ENCODE measurements at places on chromosomes 12 and 14. TPM values are rescaled to one million over a fixed set of nuclear protein-coding genes. Genes with fewer than 3 reads are reported as not detected.

The PYM1 gene
- 23.3 TPM for total RNA-seq

The TMEM19 gene
- total RNA-seq, result 12.3 TPM

The GSC gene
- 0.60 TPM for total RNA-seq

The ERP27 gene
- total RNA-seq, result 14.9 TPM

The SLCO1C1 gene
- total RNA-seq, result not detected

The ANKS1B gene
- total RNA-seq, result 1.2 TPM

GRCh38 chr12:133026996-133027395 lies 10.3 kb upstream of the ZNF84 start:
- no peaks in the 10 kb centered on the region for H3K36me3 ChIP-seq
- no peak for DNase-seq
- H3K27me3 ChIP-seq, result no peaks in the 10 kb centered on the region
- H3K27ac ChIP-seq, result no peak overlapping the region
- H3K4me1 ChIP-seq, result no peaks in the 10 kb centered on the region
- no peak overlapping the region for H3K4me3 ChIP-seq

DNA sequence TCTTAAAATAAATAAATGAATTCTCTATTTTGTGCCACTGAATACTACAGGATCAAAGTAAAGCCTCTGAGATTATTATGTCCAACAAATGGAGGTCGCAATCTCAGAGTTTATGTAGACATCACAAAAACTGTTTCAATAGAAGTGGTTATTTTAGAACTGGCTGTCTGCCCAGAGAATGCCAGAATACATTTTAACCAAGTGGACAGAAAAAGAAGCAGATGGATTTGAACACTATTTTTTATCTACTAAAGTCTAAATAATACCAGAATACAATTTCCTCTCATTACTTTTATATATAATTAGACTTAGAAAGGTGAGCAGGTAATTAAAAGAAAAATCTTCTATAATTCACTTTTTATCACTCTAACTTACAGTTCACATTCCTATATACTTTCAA lies 118.3 kb downstream of the MED13L start:
- H3K4me3 ChIP-seq, result no peak overlapping the region
- H3K27ac ChIP-seq, result no peak overlapping the region
- H3K36me3 ChIP-seq, result no peaks in the 10 kb centered on the region

- no peaks in the 10 kb centered on the region for H3K27me3 ChIP-seq
- peaks cover 7% of the 10 kb centered on the region for H3K4me1 ChIP-seq
- no peaks in the 10 kb centered on the region for H3K36me3 ChIP-seq
- peak overlapping the region; percentile 32 for H3K27ac ChIP-seq
- H3K4me3 ChIP-seq, result no peak overlapping the region
Observed at GRCh38 chr12:84843593-84844144, 68.9 kb downstream of the SLC6A15 start.

- no peak overlapping the region for H3K4me3 ChIP-seq
- no peaks in the 10 kb centered on the region for H3K4me1 ChIP-seq
- DNase-seq, result no peak
- no peak overlapping the region for H3K27ac ChIP-seq
- peaks cover 4% of the 10 kb centered on the region for H3K36me3 ChIP-seq
Observed at GRCh38 chr12:14601692-14602478, 34.2 kb upstream of the PLBD1 start.

DNA sequence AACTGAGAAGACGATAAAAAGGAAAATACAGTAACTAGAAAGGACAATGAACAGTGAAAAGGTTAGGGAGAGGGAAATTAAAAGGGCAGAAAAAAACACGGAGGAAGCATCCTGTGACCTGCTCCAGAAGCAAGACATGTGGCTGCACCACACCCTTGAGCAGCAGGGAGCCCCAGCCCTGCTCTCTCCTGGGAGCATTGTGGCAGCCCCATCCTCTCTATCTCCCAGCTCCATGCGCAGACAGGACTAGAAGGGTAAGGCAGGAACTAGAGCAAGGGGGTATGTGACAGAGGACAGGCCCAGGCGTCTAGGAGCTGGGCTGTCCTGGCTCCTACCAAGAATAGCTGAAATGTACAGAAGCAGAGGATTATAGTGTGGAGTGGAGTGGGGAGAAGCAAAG lies 38.6 kb upstream of the SMUG1 start:
- H3K36me3 ChIP-seq, result peaks cover 3% of the 10 kb centered on the region
- H3K27ac ChIP-seq, result peak overlapping the region; percentile 49
- no peak for DNase-seq
- no peak overlapping the region for H3K4me3 ChIP-seq

- H3K27ac ChIP-seq, result no peak overlapping the region
- peaks cover 3% of the 10 kb centered on the region for H3K4me1 ChIP-seq
- H3K4me3 ChIP-seq, result no peak overlapping the region
- H3K27me3 ChIP-seq, result no peaks in the 10 kb centered on the region
- DNase-seq, result no peak
Observed at GRCh38 chr12:57320639-57321038, 69.7 kb upstream of the STAC3 start.

DNA sequence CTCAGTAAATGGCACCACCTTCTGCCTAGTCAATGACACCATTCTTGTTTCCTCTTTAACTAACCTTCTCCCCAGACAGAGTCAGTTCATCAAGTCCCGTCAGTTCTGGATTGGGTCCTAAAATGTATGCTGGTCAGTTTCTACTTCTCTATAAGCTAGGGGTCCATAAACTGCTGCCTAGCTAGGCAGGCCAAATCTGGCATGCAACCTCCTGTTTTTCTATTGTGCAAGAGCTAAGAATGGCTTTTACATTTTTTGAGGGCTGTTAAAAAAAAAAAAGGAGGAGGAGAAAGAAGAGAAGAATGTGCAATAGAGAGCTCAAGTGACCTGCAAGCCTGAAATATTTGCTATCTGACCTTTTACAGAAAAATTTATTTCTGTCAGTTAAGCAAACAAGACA lies 6.4 kb upstream of the TMED10 start:
- no peaks in the 10 kb centered on the region for H3K36me3 ChIP-seq
- peaks cover 12% of the 10 kb centered on the region for H3K27me3 ChIP-seq
- peaks cover 2% of the 10 kb centered on the region for H3K4me1 ChIP-seq
- DNase-seq, result no peak
- H3K4me3 ChIP-seq, result no peak overlapping the region

GRCh38 chr12:99978152-99978551 lies 6.6 kb downstream of the ANKS1B start:
- no peaks in the 10 kb centered on the region for H3K4me1 ChIP-seq
- DNase-seq, result no peak
- no peak overlapping the region for H3K27ac ChIP-seq
- H3K4me3 ChIP-seq, result no peak overlapping the region
- peaks cover 32% of the 10 kb centered on the region for H3K27me3 ChIP-seq

DNA sequence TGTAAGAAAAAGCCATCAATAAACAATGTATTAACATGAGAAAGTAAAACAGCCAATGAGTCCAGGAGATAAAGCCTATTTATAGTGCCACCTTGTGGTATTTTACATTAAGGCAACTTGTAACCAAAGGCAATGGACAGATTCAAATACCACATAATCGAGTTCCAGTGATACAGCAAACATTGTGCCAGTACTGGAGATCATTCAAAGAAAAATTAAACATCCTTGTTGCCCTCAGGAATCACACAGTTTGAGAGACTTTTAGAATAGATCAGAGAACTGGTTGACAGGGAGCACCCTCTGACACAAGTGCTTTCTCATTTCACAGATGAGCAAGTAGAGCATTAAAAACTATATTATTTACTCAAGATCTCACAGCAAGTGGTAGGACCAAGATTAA lies 98.1 kb downstream of the DDHD1 start:
- H3K4me1 ChIP-seq, result peaks cover 4% of the 10 kb centered on the region
- peaks cover 4% of the 10 kb centered on the region for H3K36me3 ChIP-seq
- no peak overlapping the region for H3K4me3 ChIP-seq
- no peaks in the 10 kb centered on the region for H3K27me3 ChIP-seq

GRCh38 chr14:22691171-22691570 lies 47.0 kb upstream of the OR6J1 start:
- peaks cover 33% of the 10 kb centered on the region for H3K27me3 ChIP-seq
- H3K4me1 ChIP-seq, result no peaks in the 10 kb centered on the region
- no peak overlapping the region for H3K4me3 ChIP-seq
- H3K27ac ChIP-seq, result no peak overlapping the region

GRCh38 chr14:61653507-61653906 lies 41.8 kb upstream of the HIF1A start:
- H3K27me3 ChIP-seq, result no peaks in the 10 kb centered on the region
- H3K27ac ChIP-seq, result peak overlapping the region; percentile 30
- H3K36me3 ChIP-seq, result no peaks in the 10 kb centered on the region
- H3K4me1 ChIP-seq, result peaks cover 23% of the 10 kb centered on the region

- DNase-seq, result no peak
- no peaks in the 10 kb centered on the region for H3K27me3 ChIP-seq
- peak overlapping the region; percentile 91 for H3K4me3 ChIP-seq
- H3K4me1 ChIP-seq, result peaks cover 63% of the 10 kb centered on the region
- peak overlapping the region; percentile 97 for H3K27ac ChIP-seq
Observed at GRCh38 chr14:73760598-73761586, 46.7 kb upstream of the PNMA1 start.

DNA sequence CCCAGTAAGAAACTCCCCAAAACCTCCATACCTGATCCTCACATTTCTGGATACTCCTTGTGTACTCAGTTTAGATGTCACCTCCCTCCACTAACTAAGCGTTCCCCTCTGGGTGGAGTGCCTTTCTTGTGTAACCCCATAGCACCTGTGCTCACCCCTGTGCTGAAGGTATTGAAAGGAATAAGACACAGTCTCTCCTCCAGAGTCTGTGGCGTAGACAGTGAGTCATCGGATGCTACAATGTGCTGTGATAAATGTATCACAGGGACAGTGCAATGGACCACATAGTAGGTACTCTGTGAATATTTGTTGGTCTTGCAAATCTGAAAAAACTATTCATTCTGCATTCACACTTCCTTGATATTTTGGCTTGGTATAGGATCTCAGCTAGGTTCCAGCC lies 30.8 kb downstream of the TSPAN9 start:
- H3K4me3 ChIP-seq, result no peak overlapping the region
- H3K4me1 ChIP-seq, result no peaks in the 10 kb centered on the region
- H3K27me3 ChIP-seq, result peaks cover 23% of the 10 kb centered on the region
- H3K36me3 ChIP-seq, result no peaks in the 10 kb centered on the region

- peak overlapping the region; percentile 97 for H3K4me3 ChIP-seq
- H3K4me1 ChIP-seq, result peaks cover 53% of the 10 kb centered on the region
- H3K27me3 ChIP-seq, result no peaks in the 10 kb centered on the region
- H3K36me3 ChIP-seq, result peaks cover 8% of the 10 kb centered on the region
Observed at GRCh38 chr14:87994974-87995373, 2.0 kb upstream of the GALC start.

DNA sequence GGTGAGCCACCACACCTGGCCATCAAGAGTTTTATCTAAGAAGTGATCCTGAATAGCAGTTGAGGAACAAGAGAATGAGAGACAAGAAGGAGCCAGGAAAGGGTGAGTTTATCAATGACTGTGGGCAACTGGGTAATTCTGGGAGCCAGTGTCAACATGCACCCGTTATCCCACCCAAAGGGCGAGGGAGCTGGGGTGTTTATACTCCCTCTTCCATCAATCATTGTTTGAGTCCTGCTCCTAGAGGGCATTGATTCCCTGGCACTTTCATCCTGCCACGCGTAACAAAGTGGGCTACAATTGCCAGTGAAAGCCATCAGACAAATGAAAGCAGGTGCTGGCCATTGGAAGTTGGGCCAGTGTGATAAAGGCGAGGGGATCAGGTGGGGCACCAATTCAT lies 136.3 kb downstream of the SUDS3 start:
- H3K4me1 ChIP-seq, result no peaks in the 10 kb centered on the region
- DNase-seq, result no peak
- H3K36me3 ChIP-seq, result no peaks in the 10 kb centered on the region
